T-helper 2 cell (primary cell): ENCODE measurements at places on chromosomes 7 and 10.

DNA sequence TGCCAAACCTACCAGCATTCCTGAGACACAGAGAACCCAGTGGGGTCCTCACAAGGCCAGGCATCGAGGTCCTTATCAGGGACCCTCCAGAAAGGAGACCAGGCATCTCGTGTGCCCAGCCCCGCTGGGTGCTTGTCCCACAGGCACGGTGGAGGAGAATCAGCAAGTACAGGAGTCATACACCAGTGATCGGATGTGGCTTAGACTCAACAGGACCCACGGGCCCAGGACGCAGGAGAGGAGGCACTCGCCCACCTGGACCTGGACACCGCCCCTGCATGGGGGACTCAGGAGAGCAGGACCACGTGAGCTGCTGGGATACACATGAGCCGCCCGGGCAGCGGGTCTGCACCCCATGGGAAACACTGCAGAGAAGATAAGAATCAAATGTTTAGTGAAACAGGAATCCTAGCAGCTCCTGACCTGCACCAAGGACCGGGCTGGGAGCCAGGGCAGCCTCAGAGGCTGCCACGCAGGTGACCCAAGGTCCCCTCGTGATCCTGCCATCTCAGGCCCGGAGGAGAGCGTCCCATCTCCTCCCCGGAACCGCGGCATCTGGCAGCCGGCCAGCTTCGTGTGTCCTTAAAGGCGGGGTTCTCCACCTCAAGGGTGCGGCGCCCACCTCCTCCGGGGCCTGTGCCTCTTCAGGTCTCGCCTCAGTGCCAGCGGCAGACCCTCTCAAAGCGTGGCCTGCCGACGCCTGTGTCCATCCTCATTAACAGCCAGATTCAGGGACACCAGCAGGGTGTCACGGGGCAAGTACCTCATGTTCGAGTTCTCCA lies 59.2 kb downstream of the FOXL3 start:
- no peak for DNase-seq

GRCh38 chr10:129526943-129527342 lies 59.9 kb downstream of the MGMT start:
- DNase-seq: no peak

DNA sequence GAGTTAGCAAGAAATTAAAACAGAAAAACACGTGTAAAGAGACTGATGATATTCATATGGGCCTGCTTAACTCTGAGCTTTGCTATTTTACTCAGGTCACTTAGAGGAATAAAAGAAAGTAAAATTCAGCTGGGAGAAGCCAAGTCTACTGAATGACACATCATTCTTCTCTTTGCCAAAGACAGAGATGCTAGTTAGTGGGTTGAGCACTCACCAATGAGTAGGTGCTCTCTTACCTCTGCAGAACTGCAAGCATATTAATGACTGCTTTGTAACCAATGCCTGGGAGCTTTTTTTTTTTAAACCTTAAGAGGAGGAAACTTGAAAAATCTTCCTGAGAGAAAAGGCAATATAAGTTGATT lies 44.8 kb upstream of the BAMBI start:
- DNase-seq: no peak

GRCh38 chr7:94348142-94348541 lies 46.6 kb upstream of the COL1A2 start:
- DNase-seq: no peak

DNA sequence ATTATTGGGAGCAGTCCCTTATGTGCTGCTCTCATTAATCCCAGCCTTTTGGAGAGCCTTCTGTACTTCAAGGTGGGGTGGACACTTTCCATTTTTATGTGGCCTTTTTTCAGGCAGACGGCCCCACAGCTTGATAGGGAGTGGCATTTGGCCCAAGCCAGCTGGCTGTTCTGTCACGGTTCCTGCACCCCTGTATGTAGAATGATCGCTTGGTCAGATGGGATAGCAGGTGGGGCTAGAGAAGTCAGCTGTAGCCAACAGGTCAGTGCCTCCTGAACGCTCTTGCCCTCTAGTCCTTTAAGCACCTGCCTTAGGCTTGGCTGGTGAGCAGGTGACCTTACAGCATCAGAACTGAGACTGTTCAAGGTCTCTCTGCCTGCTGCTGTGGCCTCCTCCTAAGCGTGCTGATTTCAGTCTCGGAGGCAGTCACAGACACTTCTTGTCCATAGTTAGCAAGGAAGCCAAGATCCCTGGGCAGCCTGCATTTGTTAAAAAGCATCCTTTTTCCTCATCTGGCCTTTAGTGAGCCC lies 95.3 kb downstream of the LRRC4 start:
- DNase-seq: no peak

DNA sequence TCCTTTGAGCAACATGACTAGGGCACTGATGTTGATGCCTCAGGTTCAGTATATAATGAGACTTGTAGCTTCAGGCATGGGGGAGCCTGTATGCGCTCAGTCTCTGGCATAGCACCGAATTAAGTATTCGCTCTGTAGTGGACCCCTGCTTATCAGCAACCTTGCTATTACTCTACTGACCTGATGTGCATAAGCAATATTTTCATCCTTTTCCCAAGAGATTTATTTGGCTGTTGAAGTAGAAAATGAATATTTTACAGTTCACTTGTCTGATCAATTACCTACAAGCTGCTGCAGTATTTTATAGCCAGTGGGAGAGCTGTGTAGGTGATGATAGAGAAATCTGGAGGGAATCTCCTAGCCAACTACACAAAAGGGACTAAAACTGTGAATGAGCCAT lies 781.6 kb upstream of the PHF14 start:
- no peak for DNase-seq

GRCh38 chr10:75959912-75960311 lies 528.5 kb downstream of the LRMDA start:
- DNase-seq: no peak

DNA sequence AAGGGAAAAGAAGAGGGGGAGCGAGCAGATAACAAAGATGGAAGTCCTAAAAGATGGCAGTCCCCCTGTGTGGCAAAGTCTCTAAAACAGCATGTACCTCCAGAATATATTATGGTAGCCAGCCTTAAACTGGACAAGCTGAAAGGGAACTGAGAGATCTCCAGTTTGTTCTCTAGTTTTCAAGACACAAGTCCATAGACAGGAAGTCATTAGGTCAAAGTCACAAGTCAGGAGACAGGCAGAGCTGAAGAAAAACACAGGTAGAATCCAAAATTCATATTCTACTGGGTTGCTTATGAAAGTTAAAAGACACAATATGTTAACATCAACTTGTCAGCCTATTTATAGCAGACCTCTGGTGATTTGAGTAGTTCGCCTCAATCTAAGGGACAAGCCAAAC lies 38.7 kb downstream of the FAM107B start:
- DNase-seq: no peak

DNA sequence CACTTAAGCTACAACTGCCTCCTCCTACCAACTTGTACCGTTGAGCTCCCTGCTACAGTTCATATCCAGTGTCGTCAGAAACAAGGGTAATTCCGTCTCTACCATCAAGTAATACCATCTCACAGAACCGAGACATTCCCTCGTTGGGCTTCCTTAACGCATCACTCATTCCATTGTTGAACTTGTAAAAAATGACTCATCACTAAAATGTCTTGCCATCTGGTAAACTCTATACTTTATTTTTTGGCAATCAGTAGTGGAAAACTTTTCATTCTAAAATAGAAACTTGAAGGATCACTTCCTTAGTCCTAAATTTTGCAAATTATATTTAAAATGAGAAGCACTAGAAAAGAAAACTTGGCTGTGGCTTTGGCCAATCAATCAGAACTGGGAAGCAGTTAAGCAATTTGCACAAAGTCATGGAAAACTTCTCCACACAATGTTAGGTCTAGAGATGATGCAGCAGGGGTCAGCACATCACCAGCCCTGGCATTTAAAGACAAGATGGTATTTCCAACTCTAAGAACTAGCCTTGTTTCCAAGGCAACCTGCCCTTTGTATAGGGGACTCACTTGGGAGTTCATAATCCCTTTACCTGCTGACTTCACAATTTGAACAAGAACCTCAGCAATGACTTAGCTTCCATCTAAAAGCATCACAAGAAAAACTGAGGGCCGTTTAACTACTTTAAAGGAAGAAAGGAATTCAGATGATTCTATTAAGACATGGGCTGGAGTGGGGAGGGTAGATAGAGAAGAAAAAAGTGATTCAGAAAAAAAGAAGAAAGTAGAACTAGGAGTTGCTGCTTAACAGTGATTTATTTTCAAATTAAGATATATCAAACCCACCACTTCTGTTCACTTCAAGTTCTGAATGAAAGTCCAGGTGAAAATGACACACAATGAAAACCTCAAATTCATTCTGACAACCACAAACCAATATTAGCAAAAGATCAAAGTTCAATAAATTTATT lies 288.1 kb downstream of the PARD3 start:
- DNase-seq: no peak

DNA sequence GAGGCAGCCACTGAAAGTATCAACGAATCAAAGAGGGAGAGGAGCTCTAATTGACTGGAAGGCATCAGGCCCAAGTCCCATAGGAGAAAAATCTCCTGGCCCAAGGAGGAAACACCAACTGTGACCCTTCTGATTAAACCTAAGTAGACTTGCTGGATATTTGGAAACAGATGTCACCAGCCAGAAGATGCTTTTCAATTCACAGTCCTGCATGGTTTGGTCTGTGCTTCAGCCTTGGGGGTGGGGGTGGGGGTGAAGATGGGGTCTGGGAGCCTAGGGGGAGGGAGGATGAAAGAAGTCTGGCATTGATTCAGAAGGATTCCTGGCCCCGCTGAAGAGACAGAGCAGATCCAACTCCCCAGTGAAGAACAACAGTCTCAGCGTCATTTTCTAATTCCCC lies 623.7 kb downstream of the PARD3 start:
- DNase-seq: no peak

GRCh38 chr10:28135258-28135657 lies 136.4 kb upstream of the ODAD2 start:
- no peak for DNase-seq

DNA sequence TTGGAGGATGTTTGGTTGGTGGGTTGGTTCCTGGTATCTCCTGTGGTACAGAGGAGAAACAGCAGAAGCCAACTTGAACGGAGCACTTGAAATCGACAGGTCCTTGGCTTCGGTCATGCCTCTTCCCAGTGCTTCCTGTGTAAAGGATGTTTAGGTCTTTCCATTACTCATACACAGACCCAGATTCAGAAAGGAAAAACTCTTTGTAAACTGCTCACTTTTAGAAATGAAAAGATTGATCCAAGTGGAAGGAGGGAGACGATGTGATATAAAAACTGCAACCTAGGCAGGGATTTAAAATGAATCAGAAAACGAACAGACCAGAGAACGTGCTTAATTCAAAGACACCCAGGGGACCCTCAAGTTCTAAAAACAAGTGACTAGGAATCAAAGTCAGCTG lies 338.4 kb downstream of the GALNT17 start:
- no peak for DNase-seq

- DNase-seq: no peak
Observed at GRCh38 chr10:100501423-100501822, 18.2 kb downstream of the SEC31B start.

GRCh38 chr7:137591421-137591837 lies 247.9 kb upstream of the PTN start:
- DNase-seq: peak; percentile 3

DNA sequence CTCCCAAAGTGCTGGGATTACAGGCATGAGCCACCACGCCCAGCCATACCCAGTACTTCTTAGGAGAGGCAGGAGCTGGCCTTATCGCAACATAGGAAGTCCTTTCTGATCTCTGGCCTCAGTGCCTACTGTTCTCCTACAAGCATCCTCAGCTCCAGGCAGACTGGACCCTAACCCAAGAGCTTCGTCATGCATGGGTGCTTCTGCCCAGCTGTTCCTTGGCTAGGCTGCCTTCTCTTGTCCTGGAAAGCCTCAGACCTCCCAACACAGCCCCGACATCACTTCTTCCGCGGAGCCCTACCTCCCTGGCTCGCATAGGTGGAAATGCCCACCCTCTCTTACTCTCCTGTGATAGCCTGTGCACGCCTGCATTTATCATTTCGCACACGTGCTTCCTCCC lies 15.8 kb downstream of the BCL7B start:
- no peak for DNase-seq

GRCh38 chr7:91324663-91325062 lies 60.4 kb downstream of the FZD1 start:
- DNase-seq: no peak

DNA sequence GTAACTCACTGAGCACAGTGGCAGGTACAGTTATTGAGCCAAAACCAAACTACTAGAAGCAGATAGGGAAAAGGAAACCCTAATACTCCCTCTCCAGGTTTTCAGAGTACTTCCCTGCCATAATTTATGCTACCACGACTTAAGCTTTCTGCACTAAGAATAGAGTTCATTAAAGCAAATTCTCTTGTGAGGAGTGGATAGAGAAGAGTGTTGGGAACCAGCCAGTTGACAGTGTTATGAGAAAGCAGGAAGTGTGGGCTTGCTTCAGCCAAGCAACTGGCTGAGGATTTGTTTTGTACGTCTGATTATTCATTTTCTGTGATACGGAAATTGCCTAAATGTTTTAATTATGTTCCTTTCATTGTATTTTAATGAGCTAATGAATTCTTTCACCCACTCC lies 280.5 kb downstream of the KIF20B start:
- DNase-seq: no peak

GRCh38 chr7:156558198-156558597 lies 82.4 kb upstream of the RNF32 start:
- DNase-seq: no peak

GRCh38 chr7:106870983-106871410 lies 5.9 kb downstream of the PIK3CG start:
- no peak for DNase-seq

GRCh38 chr7:156232931-156233705 lies 407.5 kb upstream of the RNF32 start:
- no peak for DNase-seq

DNA sequence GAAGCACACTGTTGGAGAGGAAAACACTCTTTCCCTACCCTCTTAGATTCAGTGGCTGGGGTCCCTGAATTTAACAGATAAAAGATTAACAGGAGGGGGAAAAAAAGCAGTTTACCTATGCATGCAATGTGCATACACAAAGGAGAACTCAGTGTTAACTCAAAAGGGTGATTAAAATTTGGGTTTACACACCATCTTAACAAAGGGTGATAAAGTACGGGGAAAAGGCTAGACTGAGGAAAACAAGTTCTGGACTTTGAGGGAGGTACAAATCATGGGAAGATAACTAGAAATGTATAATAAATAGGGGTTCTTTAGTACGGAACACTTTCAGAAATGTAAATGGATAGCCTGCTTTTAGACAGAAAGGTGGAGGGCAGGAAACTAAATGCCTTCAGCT lies 83.1 kb downstream of the SRPK2 start:
- no peak for DNase-seq
